Stimulated activated CD4-positive, alpha-beta T cell treated with anti-CD3 and anti-CD28 coated beads, Interleukin-1b, Interleukin-23, amount 100 ng/mL, for 1 hour (primary cell): ENCODE measurements at places on chromosomes 12 and 14.

DNA sequence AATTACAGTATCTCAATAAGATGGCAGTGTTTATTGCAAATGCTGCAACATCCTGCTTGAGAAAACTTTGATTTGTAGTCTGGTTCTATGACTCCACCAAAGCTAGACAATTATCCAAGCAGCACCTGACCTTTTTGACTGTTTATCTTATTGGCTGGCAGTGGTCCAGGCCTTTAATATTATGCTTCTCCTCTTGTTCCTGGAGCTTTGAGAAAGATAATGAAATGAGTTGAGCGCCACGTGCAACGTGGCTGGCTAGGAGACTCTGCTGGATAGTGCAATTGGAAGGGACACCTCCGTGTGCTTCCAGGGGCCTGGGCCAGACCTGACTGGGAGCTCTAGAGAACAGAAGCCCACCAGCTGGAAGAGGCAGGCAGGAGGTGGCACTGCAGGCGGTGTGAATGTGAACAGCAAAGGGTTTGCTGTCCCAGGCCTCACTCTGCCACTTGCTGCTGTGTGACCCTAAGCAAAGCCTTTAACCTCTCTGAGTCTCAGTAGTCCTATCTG is 349.3 kb downstream of the CACNA1C start:
- no peak for DNase-seq

GRCh38 chr12:89325495-89325894 is 26.8 kb downstream of the DUSP6 start:
- no peak for DNase-seq

DNA sequence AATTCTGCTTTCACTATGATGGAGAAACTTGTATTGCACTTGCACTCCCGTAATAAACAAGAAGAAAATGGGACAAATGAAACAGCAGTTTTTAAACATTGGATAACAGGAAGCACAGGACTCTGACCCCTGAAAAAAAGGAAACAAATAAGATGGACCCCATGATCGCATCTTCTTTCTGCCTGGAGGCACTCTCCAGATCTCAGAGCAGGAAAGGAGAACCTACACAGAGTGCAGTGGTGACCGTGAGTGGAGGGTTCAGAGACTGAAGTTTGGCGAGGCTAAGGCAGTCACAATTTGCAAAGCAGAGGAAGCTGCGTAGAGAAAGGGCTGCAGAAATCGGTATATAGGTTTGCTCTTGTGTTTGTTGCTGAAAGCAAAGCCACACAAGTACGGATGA is 6.1 kb upstream of the FGF6 start:
- no peak for DNase-seq

- DNase-seq = no peak
These were observed 47.2 kb downstream of the SMUG1 start for GRCh38 chr12:54141431-54142113.

DNA sequence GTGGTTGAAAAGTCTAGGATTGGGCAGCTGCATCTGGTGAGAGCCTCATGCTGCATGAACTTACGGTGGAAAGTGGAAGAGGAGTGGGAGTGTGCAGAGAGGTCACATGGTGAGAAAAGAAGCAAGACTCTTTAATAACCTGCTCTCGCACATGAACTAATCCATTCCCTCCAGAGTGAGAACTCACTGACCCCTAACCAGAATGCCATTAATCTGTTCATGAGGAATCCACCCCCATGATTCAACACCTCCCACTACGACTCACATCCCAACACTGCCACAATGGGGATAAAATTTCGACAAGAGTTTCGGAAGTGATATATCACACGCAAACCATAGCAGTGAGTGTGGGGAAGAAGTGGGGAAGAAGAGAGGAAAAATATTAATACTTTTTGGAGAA is 377.4 kb downstream of the NAV3 start:
- DNase-seq = no peak

DNA sequence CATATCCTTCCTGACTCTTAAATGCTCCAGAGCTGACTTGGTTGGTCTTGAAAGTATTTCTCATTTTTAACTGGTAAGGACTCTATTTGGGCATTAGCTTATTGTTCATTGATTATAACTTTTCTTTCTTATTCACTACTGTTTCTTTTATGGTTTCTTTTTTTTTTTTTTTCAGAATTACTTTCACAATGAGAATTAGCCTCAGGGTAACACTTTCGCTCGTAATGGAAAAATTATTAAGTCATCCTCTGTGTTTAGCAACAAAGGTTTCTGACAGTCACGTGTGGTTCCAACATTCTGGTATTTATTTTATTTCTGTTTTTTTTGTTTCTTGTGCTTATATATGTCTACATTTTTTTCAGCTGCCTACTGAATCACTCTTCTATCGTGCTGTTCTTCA is 80.0 kb downstream of the METTL25 start:
- DNase-seq = no peak

- DNase-seq = peak; percentile 34
These were observed 51.1 kb upstream of the CRACR2A start for GRCh38 chr12:3803865-3804472.

DNA sequence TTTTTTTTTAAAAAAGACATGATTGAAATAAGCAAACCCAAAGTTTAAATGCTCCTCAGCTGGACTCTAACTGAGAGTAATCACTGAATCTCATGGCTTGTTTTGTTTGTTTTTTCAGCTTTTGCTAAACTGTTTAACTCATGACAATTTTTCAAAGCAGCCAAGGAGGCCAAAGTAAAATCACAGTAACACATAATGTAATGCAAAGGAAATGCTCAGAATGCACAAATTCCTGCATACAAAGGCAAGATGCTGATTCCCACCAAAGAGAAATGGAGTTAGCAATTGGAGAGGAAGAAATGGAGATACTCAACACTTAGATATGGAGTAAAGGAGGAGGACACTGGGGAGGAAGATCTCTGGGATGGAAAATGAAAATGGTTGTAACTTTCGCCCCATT is 126.2 kb upstream of the SOX5 start:
- no peak for DNase-seq

- no peak for DNase-seq
These were observed 1.7 kb downstream of the JDP2 start for GRCh38 chr14:75429562-75429961.

GRCh38 chr12:57323416-57323815 is 72.4 kb upstream of the STAC3 start:
- no peak for DNase-seq

DNA sequence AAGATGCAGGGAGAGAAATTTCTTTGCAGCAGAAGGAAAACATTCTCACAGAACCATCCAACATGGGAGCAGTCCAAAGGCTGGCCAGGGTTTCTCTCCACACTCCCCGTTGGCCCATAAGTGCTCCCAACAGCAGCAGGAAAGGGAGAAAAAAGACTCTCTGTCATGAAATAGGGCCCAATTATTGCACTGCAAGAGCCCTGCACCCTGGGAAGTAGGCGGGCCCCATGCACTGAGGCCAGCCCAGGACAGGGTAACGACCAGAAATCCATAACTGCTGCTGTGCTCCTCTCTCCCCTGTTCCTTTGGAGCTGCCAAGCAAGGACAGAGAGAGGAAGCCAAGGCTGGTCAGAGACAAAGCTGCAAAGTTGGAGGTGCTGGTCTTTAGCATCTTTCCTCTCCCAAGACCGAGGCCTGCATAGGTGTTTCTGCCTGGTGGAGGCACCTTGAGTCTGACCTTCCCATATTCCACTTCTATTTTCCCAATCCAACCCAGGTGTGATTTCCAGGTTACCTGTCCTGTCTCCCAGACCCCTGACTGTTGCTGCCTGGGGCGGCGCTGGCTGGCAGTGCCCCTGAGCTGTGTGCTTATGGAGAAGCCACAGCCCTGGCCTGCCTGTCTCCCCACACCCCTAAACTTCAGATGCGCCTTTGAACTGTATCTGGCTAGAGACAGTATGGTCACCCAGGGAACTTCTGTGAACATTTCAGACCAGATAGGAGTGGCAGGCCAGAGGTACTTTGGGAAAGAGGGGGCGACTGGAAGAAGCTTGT is 6.8 kb downstream of the GALNT16 start:
- no peak for DNase-seq

DNA sequence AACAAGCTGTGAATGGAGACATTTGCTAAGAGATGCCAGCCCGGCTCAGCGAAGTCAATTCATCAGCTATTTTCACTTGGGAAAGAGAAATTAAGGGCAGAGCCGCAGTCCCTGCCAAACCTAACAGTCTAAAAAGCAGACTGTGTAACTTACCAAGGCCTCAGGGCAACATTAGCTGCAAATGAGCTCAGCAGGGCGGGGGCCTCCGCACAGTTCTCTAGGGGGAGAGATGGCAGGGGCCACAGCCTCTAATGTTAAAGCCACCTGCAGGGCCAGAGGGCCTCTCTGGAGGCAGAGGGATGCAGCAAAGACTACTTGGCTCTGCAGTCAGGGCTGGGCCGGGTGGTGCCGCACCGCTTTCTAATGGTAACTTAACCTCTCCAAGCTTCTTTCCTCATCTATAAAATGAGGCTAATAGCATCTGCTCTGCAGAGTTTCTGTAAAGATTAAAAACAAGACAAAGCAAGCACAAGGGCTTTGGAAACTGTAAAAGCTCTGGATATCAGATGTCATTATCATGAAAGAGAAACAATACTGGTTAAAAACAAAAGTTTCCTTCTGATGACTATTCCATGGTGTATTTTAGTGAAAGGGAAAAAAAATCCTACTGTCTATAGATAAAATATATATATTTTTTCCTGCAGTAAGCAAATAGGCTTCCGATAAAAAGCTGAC is 13.4 kb upstream of the GPRC5A start:
- no peak for DNase-seq

- DNase-seq = no peak
These were observed 29.1 kb downstream of the AP5M1 start for GRCh38 chr14:57297852-57298251.

GRCh38 chr14:74911704-74912103 is 11.4 kb downstream of the RPS6KL1 start:
- DNase-seq = no peak

DNA sequence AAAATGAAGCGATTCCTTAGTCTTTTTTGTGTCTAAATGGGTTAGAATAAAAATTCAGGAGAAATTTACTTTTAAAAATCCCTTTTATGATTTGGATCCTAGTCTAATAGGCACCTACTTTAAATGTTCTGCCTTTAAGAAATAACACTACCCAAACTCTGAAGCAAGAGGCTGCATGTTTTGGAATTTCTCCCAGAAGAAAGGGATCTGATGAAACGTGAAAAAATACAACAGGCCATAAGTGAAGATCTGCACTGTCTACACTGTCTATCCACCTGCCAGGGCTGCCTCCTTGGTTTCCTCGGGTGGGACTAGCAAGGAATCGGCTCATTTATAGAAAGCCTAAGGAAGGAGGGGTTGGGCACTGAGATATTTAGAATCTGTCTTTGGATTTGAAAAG is 22.1 kb downstream of the ACVR1B start:
- no peak for DNase-seq

GRCh38 chr12:127515941-127516340 is 751.0 kb upstream of the TMEM132C start:
- DNase-seq = no peak

GRCh38 chr14:100532154-100532861 is 54.9 kb downstream of the BEGAIN start:
- no peak for DNase-seq

- DNase-seq = no peak
These were observed 7.5 kb upstream of the KLHL42 start for GRCh38 chr12:27772328-27773049.

DNA sequence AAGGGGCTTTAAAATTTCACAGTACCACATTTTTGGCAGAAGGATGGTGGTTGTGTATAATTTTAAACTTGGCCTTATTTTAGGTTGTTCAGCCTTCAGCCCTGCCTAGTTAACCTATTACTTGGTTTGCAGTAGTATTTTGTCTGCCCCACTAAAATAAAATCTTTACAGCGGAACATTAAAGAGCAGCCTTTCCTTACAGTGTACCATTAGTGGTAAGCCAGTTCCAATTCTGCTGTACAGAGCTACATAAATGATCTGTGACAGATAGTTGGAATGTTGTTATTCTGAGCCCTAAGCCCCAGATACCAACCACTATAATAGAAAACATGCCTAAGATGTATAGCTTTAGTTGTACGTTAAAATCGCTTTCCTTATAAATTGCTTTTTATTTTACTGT is 56.2 kb downstream of the SLC38A6 start:
- no peak for DNase-seq

- no peak for DNase-seq
These were observed 259.6 kb downstream of the ITPR2 start for GRCh38 chr12:26573225-26573909.

- DNase-seq = no peak
These were observed 1.8 kb downstream of the CPNE8 start for GRCh38 chr12:38903596-38903995.

- no peak for DNase-seq
These were observed 21.7 kb downstream of the TAOK3 start for GRCh38 chr12:118350908-118351559.

DNA sequence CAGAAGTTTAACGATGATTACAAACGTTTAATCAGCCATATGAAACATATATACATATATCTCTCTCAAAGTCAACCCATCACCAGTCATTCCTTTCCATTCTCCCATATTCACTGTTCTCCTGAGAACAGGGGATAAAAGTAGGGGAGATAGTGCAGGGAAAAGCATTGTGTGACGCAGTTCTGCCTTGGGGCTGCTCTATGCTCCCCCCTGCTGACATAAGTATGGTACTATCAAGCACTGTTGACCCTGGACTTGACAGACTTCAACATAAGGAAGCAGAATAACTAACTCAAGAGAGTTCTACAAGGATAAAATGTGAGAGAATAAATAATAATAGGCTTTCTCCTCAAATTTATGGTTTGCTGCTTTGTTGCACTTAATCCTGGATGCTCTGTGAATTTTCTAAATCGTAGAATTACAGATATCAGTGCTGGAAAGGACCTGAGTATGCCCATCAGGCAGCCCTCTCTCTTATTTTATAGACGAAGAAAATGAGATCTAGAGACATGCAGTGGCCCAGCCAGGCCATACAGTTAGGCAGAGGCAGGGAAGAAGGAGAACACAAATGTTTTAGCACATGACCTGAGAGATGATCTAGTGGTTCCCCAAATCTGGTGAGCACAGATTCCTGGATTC is 87.2 kb downstream of the SCN8A start:
- no peak for DNase-seq

- no peak for DNase-seq
These were observed 27.0 kb downstream of the TMCC3 start for GRCh38 chr12:94623161-94623920.

DNA sequence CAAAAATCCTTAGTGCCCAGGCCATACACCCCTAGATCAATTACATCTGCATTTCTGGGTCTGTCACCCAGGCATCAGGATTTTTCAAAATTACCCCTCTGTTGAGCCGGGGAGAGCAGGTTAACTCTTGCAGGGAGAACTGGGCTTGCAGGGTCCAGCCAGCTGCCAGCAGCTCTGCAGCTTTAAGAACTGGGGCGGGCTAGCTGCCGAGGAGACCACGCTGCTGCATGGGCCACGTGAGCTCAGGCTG is at the start of gene DGLUCY:
TSS of gene DGLUCY (plus strand) at position 245 of the 250 bp plus-strand sequence. CDS start 46,222 bp downstream, outside the sequence.
- no peak for DNase-seq

- no peak for DNase-seq
These were observed 42.6 kb upstream of the LIMA1 start for GRCh38 chr12:50325890-50326391.
